Stimulated activated naive CD4-positive, alpha-beta T cell treated with Interleukin-2 at 50 U/mL for 16 hours (primary cell): ENCODE measurements at places on chromosomes 5 and 9.

DNA sequence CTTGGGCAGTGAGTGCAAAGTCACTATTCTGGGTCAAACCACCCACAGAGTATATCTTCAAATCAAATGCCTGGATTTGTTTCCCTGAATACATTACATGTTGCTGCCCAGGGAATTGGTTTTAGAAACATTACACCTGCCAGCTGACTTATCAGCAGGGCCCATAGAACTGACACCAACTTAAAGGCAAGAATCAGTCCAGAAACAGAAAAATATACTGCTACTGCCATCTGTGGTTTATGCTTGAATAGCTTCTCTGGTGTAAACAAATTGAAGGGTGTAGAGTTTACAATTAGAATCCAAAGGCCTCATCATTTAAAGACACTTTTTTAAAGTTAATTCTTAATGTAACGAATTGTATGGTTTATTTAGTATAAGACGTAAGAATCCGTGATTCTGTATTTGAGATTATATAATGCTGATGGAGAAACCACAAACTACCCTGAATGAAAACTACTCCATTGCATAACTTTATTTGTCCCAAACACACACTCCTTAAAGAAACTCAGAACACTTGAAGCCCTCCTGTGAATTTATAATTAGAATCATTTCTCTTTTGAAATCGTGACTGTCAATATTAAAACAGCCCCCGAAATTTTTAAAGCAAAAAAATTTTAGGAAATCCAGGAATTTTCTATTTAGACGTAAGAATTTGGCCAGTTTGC is 6.2 kb downstream of the NR6A1 start:
- no peak for DNase-seq

- no peak for DNase-seq
Observed at GRCh38 chr9:78294290-78295176, 2.4 kb upstream of the PSAT1 start.

DNA sequence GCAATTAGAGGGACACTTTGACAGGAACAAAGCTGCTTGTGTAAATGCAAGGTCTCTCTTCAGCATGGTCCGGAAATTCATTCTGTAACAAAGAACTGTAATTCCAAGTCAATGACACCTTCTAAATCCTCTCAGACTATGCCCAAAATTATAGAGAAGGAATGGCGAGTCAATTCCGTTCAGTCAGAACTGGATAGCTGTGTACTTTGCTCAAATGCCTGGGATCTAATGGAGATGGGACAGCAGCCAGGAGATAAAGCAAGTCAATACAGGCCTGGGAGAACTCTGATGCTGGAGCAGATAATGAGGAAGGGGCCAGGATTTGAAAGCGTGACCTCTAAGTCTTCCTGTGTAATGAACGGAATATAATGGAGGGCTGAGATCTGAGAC is 96.4 kb upstream of the SPRY4 start:
- DNase-seq: no peak

GRCh38 chr5:67133217-67133616 is 63.4 kb downstream of the CD180 start:
- no peak for DNase-seq

- no peak for DNase-seq
Observed at GRCh38 chr9:109035684-109036423, 22.6 kb upstream of the CTNNAL1 start.

DNA sequence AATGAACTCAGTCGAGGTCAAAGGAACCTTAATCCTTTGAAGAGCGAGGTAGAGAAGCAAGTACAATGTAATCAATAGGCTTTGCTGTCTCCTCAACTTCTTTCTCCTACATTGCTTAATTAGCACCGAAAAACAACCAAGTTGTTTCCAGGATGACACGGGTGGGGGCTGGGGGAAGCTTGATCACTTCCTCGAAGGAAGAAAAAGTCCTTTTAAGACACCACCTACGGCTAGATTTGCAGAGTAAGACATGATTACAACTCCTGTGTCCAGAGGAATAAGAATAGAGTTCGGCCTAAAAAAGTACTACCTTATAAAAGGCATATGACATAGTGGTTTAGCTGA is 811 bp upstream of the ARRDC3 start:
- DNase-seq: no peak

DNA sequence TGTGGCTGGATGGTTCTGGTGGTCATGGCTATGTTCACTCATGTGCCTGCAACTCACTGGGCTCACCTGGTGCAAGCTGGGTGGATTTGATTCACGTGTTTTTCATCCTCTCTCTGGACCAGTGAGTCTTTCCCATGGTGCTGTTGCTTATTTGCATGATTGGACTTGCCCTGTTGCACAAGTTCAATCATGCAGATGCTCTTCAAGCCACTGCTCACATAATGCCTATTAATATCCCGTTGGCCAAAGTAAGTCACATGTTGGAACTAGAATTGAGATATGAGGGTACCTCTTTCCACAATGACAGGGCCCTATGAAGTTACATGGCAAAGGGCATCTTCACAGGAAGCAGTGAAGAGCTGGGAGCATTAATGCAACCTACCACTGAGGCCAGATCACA is 26.5 kb upstream of the MROH2B start:
- no peak for DNase-seq

- DNase-seq: no peak
Observed at GRCh38 chr5:54175-54730, 37.7 kb upstream of the PLEKHG4B start.

GRCh38 chr5:143063175-143063970 is 293.2 kb downstream of the ARHGAP26 start:
- DNase-seq: no peak

- no peak for DNase-seq
Observed at GRCh38 chr9:89662718-89663613, 58.2 kb downstream of the GADD45G start.

GRCh38 chr9:115978091-115978490 is 175.5 kb upstream of the PAPPA start:
- DNase-seq: no peak

- no peak for DNase-seq
Observed at GRCh38 chr5:73902327-73903051, 276.5 kb downstream of the ARHGEF28 start.

GRCh38 chr5:96203761-96204160 is 229.3 kb downstream of the PCSK1 start:
- DNase-seq: no peak

- no peak for DNase-seq
Observed at GRCh38 chr9:80522465-80522864, 950.7 kb downstream of the TLE4 start.

DNA sequence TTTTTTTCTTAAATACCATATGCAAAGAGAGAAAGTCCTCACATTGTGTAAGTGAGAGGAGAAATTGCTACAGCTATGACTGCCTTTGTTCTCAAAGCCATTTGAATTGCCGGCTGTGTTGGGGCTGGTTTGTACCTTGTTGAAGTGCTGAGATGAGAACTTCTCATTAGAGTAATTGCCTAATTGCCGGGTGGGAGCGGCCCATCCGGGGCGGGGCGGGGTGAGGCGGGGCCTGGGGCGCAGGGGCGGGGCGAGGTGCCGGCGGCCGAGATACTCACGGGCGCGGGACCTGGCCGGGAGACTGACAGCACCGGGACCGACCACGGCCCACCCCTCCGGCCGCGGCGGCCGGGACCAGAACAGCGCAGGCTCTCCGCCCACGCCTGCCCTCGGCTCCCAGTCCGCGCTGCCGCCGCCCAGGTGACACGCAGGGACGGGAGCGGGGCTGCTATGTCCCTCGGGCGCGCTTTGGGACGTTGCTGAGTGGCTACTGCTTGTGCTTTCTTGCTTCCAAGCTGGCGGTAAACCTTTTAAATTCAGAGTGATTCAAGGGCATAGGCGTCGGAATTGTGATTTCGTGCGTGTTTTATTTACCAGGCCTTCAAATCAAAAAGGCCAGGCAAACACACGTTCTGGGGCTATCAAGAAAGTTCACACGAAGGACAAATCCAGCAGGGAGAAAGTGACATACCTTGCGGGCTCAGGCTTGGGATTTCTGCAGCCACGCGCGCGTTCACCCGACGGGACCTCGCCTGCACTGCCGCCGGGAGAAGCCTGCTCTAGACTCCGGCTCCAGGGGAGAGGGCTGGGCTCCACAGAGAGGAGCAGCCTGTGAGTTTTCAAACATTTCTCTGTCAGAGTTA is 269.1 kb downstream of the FANCC start:
- peak; percentile 30 for DNase-seq

DNA sequence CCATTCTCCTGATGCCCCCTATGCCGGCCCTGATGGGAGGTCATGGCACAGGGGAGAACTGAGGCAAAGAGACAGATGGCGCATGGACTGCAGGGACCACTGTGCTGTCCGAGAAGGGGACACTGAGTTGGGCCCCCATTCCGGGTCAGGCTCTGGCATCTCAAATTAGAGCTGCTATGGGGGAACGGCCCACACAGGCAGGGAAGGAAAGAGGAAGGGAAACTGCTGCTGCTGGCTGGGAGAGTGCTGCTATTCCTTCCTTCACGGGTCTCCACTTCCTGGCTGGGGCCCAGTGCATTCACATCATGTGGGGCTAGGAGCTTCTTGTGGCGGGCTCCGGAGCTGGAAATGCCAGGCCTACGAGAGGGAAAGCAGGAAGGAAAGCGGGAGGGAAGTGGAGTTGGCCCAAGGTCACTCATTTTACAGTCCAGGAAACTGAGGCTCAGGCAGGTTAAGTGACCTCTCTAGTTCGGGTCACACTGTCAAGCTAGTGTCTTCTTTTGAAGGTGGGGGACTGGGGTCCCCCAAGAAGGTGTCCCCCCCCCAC is 1.3 kb upstream of the CARD19 start:
- DNase-seq: no peak

DNA sequence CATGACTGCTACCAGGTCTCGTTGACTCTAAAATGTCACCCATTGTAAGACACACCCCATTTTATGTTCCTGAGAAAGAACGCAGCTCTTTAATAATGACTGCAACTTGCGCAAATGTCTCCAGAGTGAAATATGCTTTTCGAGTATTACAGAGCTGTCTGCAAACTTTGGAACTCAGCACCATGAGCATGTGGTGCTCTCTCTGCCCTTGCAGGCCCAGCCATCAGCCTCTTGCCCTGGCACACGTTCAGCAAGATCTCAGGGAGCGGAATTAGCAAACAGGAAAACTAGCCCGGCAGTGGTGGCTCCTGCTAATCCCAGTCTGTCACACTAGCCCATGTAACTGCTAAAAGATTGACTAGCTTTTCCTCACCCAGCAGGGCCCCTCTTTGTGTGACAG is 114.5 kb upstream of the SLC1A3 start:
- DNase-seq: no peak

- DNase-seq: no peak
Observed at GRCh38 chr5:164561933-164562872, 1056.8 kb downstream of the MAT2B start.

GRCh38 chr9:136868644-136869043 is 2.5 kb upstream of the EDF1 start:
- no peak for DNase-seq

DNA sequence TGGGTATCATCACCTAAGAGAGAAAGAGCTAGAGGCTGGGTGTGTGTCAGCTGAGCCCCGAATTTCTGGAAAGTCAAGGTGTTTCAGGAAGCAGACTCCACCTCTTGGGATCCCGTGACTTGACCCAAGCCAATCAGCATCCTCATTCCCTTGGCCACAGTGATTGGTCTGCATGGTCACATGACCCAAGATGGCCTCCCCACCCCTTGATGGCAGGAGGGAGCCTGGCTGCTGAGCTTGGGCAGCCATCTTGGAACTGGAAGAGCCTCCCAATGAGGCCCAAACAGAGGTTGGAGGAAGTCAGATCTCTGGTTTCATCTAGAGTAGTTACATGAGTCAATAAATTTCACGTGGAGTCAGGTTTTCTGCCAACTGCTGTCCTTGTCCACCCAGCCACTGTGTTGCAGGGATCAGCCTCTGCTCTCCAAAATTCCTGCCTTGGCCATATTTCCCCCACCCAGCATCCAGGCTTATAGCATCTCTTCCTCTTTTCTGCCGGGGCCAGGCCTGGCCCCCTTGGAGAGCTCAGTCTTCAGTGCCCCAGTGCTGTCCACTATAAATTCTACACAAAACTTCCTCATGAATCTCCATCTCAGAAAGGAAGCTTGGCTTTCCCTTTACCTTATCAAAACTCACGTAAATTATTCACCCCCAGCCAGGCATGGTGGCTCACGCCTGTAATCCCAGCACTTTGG is 17.2 kb upstream of the SUSD3 start:
- no peak for DNase-seq

- DNase-seq: no peak
Observed at GRCh38 chr5:759781-760362, 24.7 kb downstream of the ZDHHC11B start.

- DNase-seq: no peak
Observed at GRCh38 chr5:177605667-177606066, 5.7 kb downstream of the B4GALT7 start.
